ENCODE measurements at places on chromosomes 4 and X. TPM values are rescaled to one million over a fixed set of nuclear protein-coding genes. Genes with fewer than 3 reads are reported as not detected.

DNA sequence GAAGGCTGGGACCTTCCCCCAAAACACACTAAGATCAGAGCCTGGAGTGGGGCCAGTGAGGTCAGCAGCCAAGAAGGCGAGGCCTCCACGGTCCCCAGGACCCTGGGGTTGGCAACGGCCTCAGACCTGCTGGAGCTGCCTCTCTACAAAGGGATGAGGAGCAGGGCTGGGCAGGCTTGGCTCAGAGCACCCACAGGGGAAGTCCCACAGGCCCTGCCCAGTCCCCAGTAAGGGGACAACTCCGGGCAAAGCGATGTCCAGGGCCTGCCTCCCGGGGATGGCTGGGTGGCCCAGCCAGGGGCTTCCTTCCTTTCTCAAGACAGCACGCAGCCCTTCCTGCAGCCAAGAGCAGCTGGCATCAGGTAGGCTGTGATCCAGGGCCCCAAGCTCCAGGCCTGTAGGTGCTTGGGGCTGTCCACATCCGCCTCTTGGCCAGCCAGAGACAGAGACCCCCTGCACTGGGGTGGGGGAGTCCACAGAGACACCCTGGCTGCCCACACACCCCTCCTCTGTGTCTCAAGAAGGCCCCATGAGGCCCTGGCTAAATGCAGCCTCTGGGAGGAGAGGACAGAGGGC lies 5.7 kb downstream of the MXD4 start:
- H3K36me3 ChIP-seq, result peaks cover 27% of the 10 kb centered on the region
- peak overlapping the region; percentile 19 for H3K27ac ChIP-seq

- peak overlapping the region; percentile 42 for H3K27ac ChIP-seq
- no peak for DNase-seq
- no peaks in the 10 kb centered on the region for H3K27me3 ChIP-seq
- no peak overlapping the region for H3K4me3 ChIP-seq
- H3K36me3 ChIP-seq, result no peaks in the 10 kb centered on the region
Observed at GRCh38 chrX:38233891-38234667, 13.4 kb upstream of the SRPX start.

Gene DDX60
- total RNA-seq, result 19.5 TPM

Gene FAM47A
- not detected for total RNA-seq

Gene MORF4L2
- 678 TPM for total RNA-seq

Data from osteoblast (primary cell).